ENCODE measurements at places on chromosomes 6 and 20. TPM values are rescaled to one million over a fixed set of nuclear protein-coding genes. Genes with fewer than 3 reads are reported as not detected.

Gene CNR1
- 3.3 TPM for total RNA-seq

Gene VSX1
- total RNA-seq, result not detected

Gene SPTLC3
- 4.2 TPM for total RNA-seq

Gene SGK2
- 39.4 TPM for total RNA-seq
